Stimulated activated CD4-positive, alpha-beta T cell treated with anti-CD3 and anti-CD28 coated beads, Interleukin-12 subunit alpha, Interleukin-12 subunit beta, amount 100 ng/mL, for 48 hours (primary cell): ENCODE measurements at places on chromosomes 7 and 10.

DNA sequence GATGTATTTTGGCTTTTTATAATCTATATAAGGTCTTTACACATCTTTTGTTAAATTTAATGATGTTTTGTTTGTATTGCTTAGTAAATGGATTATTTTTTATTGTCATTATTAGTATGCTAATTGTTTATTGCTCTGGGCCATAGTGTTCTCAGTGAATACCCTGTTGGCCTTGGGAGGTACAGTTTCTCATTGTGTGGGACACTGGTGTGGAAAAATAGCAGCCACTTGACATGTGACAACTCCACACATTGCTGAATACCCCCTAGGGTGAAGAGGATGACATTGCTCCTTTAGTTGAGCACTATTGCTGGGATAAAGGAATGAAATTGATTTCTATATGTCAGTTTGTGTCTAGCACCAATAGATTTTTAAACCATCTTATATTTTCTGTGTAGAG, 130.9 kb downstream of the CCNY start:
- DNase-seq: no peak

DNA sequence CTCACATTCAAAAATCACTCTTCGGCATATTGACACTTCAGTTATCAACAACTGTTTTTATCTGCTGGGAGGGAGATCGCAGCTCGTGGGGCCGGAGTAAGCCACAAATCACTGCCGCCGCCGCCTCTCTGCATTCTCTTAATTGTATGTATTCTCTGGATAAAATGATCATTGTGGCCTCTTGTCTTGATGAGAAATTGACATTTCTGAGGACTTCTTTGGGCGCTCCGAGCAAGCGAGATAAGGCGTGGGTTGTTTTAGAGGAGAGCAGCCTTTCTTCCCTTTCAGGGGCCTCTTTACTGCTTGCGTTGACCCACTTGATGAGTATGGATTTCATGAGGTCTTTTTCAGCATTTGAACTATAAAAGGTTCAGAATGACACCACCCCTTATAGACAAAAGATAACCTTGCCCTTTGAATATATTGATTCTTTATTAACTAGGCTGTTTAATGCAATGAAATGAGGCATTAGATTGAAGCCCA, 130.6 kb downstream of the EBF3 start:
- DNase-seq: no peak

- no peak for DNase-seq
These were observed 161.6 kb downstream of the LRMDA start for GRCh38 chr10:75592791-75593643.

DNA sequence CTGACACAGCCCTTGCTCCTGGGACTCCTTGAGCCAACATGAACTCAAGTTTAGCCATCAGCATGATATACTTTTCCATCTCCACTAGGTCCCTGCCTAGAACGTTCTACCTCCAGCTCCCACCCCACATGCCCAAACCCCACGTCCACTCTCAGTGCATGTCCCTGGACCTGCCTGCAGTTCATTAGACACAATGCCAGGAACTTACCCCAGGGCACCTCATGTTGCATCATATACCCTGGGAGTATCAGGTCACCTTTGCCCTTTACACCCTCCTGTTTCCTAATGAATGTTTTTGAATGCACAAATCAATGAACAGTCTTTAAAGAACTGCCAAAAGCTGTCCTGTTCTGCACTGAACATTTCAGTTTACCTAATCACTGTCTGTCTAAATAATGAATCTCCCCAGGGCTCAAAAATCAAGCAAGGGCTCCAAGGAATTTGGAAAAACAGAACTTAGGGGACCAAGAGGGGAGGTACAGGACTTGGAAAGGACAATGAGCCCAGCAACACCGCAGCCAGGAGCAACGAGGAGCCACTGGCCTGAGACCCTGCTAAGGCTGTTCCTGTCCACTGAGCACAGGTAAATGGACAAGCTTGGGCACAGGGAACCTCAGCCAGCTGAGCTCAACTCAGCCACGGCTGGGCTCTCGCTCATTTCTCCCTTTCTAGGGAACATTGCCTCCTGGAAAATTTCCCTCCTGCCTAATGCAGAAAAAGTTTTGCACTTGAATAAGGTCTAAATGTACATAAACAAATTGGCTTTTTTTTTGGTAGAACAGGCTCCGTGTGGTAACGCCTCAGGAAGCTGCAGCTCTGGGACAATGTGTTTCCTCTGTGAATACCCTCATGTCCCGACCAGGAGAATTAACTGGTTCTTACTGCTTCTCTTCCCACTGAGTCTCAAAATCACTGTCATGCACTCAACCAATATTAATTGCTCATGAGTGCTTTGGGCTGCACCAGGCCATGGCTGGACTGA, 7.4 kb downstream of the MAT1A start:
- DNase-seq: no peak

DNA sequence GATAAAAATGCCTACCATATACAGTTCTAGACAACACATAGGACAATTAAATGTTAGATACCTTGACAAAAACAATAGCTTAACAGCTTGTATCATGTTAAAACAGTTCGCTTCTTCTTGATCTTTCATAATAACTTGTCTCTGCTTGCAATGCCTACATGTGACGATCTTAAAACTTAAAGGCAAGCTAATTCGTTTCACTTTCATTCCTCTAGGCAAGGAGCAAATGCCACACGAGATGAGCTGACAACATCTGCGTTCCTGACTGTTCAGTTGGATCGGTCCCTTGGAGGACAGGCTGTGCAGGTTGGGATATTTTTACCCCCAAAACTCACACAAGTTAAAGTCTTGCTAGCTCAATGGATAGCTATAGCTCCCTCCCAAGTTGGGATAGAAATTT, 51.6 kb upstream of the ARL4A start:
- no peak for DNase-seq

GRCh38 chr10:4684434-4684833, 141.6 kb upstream of the AKR1E2 start:
- no peak for DNase-seq

GRCh38 chr7:143222782-143223181, 945 bp downstream of the TAS2R40 start:
- no peak for DNase-seq
